ENCODE measurements at places on chromosomes 11 and 22.
A peak's percentile ranks its signal among the peaks of the same experiment; 100 is the strongest.

GRCh38 chr11:75204012-75204674 lies 36.4 kb upstream of the TPBGL start:
- no peak overlapping the region for H3K4me3 ChIP-seq
- no peaks in the 10 kb centered on the region for H3K4me1 ChIP-seq
- DNase-seq: no peak
- no peak overlapping the region for H3K27ac ChIP-seq
- H3K27me3 ChIP-seq: no peaks in the 10 kb centered on the region

GRCh38 chr22:48489551-48490499 lies 1337.8 kb downstream of the BRD1 start:
- H3K27ac ChIP-seq: no peak overlapping the region
- DNase-seq: no peak
- no peaks in the 10 kb centered on the region for H3K36me3 ChIP-seq
- H3K27me3 ChIP-seq: peaks cover 31% of the 10 kb centered on the region
- no peak overlapping the region for H3K4me3 ChIP-seq
- no peaks in the 10 kb centered on the region for H3K4me1 ChIP-seq

GRCh38 chr11:29310725-29311342 lies 706.0 kb downstream of the KCNA4 start:
- H3K4me3 ChIP-seq: no peak overlapping the region
- peaks cover 48% of the 10 kb centered on the region for H3K4me1 ChIP-seq
- no peaks in the 10 kb centered on the region for H3K36me3 ChIP-seq
- no peak for DNase-seq

- H3K27ac ChIP-seq: no peak overlapping the region
- no peak overlapping the region for H3K4me3 ChIP-seq
- H3K27me3 ChIP-seq: no peaks in the 10 kb centered on the region
- H3K36me3 ChIP-seq: no peaks in the 10 kb centered on the region
- no peak for DNase-seq
- no peaks in the 10 kb centered on the region for H3K4me1 ChIP-seq
Measured at GRCh38 chr22:24216541-24217209, 28.2 kb downstream of the GGT5 start.

GRCh38 chr11:44488165-44488965 lies 77.1 kb upstream of the CD82 start:
- no peak overlapping the region for H3K4me3 ChIP-seq
- no peak for DNase-seq
- H3K27me3 ChIP-seq: no peaks in the 10 kb centered on the region
- H3K36me3 ChIP-seq: no peaks in the 10 kb centered on the region
- no peaks in the 10 kb centered on the region for H3K4me1 ChIP-seq

DNA sequence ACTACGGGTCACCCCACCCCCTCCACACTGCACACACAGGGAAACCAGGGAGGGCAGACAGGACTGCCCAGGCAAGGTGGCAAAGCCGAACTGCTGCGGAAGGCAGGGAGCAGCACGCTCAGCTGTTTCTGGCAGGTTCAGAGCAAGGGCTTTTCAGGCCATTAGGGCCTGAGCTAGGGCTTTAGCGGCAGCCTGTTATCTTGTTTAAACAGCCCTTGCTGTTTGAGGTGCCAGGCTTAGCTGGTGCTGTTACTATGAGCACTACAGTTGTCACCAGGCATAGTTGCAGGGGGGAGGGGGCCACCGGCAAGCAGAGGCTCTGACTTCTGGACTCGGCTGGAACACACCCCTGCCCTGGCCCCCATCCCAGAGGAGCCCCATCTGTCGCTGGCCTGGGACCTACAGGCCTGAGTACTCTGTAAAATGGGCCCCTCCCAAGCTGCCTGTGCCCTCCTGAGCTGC lies 34.9 kb downstream of the RSPH14 start:
- no peaks in the 10 kb centered on the region for H3K27me3 ChIP-seq
- no peaks in the 10 kb centered on the region for H3K4me1 ChIP-seq
- H3K4me3 ChIP-seq: no peak overlapping the region
- DNase-seq: no peak

DNA sequence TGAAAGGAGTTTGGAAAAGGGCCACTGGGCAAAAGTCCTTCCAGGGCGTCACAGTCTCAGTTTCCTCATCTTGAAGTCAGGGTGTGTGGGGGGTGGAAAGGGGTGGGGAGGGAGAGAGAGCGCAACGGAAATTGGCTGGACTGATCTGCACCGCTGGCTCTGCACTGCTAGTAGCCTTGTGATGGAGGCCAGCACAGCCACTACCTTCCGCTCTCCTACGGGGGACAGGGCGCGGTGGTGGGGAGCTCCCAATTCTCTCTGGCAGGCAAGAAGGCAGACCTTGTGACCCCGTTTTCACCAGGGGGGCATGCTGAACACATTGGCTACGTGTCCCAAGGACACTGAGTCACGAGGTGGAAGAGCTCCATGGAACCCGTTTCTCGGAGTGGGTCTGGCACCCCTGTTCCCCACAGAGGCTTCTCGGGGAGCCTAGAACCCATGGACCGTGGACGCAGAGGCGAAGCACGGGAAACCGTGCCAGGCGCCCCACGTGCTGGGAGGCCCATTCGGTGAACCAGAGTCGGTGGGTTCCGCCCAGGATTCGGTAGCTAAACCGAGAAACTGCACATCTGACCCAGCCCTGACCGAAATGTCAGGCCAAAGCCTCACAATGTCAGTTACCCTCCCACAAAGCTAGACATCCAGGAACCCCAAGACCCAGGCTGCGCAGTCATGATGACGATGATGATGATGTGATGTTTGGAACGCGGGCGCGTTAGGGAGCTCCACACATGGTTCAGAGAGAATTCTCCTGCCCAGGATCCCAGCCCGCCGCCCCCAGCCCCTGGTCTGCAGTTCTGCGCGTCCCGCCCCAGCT lies 28.3 kb upstream of the WNT11 start:
- no peaks in the 10 kb centered on the region for H3K36me3 ChIP-seq
- no peak for DNase-seq
- peak overlapping the region; percentile 96 for H3K4me3 ChIP-seq
- H3K4me1 ChIP-seq: no peaks in the 10 kb centered on the region
- peak overlapping the region; percentile 24 for H3K27ac ChIP-seq

GRCh38 chr11:65419772-65420481 lies 2.7 kb upstream of the NEAT1 start:
- H3K36me3 ChIP-seq: peaks cover 22% of the 10 kb centered on the region
- H3K4me1 ChIP-seq: peaks cover 35% of the 10 kb centered on the region
- H3K27ac ChIP-seq: peak overlapping the region; percentile 97
- H3K4me3 ChIP-seq: peak overlapping the region; percentile 12
- peak; percentile 88 for DNase-seq
- H3K27me3 ChIP-seq: no peaks in the 10 kb centered on the region

- no peak overlapping the region for H3K4me3 ChIP-seq
- peaks cover 19% of the 10 kb centered on the region for H3K36me3 ChIP-seq
- no peak for DNase-seq
- no peak overlapping the region for H3K27ac ChIP-seq
Measured at GRCh38 chr11:74992852-74993251, 4.1 kb downstream of the NEU3 start.

All from RWPE2 (cell line).